ENCODE measurements at places on chromosomes 1 and 21.

DNA sequence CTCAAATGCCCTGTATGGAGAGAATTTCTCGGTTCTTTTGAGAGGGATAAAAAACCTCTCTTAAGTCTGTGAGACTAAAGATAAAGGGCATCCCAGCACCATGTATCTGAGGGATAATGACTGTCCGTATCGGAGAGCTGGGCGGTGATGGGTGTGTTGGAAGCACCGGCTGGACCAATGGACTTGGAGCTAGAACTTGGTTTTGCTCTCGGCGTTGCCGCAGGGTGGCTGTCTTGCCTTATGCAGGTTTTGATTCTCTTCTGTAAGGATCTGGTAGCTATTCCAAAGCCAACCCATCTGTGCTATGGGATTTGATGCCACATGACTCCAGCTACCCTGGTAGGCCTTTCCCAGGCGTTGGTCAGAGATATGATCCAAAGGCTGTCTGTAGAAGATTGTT lies 348.8 kb downstream of the KIF26B start:
- no peak for DNase-seq

- peak; percentile 87 for DNase-seq
These were observed 22.4 kb upstream of the SYNC start for GRCh38 chr1:32724678-32725614.

- no peak for DNase-seq
These were observed 6.0 kb upstream of the AGO1 start for GRCh38 chr1:35876988-35877387.

DNA sequence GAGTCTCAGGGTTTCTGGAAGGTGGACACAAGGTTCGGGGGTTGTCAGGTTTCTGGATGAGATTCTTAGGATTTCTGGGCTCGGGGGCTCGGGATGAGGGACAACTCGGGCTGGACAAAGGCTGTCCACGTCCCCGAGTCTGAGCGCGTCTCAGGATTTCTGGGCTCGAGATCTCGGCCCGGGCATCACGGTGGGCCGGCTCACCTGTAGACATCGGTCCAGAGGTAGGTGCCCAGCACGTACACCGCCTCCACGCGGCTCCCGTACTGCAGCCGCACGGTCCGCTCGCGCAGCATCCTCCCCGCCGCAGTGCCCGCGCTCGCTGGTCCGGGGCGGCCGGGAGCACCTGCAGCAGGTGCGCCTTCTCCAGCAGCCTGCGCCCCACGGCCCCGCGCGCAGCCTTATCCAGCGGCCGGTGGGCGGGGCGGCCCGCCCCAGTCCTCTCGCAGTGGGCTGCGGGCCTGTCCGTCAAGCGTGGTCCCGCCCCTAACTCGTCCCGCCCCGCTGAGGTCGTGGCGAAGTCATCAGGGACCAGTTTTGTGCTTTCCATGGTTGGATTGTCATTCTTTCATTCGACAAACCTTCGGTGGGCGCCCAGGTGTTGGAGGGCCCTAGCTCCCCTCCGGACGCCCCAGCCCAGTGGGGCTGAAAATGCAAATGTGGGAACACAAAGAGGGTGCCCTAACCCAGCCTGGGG lies at the start of gene PADI2:
Gene PADI2 (minus strand): TSS at position 376 of the 697 bp plus-strand sequence. CDS start 80 bp downstream, at position 296.
- DNase-seq, result no peak

DNA sequence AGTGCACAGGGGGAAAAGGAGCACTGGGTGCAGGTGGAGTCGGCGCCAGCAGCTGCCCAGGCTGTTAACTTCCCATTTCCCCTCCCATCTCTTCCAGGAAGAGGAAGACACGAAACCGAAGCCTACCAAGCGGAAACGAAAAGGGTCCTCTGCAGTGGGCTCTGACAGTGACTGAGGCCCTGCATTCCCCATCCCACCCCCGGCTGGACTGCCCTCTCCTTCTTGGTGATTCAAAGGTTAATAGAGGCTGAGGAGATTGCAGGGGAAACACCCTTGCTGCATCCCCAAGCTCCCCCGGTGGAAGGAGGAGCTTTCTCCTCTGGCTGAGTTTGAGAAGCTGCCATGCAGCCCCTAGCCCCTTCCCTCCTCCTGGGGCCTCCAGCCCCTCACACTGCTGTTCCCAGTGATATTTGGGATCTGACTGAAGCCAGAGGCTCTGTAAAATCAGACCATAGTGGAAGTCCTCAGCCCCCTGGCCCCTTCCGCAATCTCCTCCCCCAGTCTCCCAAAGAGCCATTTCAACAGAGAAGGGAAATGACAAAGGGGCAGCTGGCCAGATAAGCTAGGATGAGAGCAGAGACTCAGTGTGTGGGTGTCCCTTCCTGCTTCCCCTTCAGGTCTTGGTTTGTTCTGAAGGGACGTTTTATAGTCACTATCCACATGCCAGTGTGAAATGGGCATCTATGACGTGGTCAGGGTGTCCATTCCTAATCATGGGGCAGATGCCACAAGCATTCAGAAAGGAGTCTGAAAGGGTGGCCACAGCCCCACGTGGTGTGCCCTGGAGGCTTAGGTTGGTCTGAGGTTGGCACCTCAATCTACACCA lies 1.9 kb upstream of the SLC27A3 start:
- DNase-seq, result no peak

- no peak for DNase-seq
These were observed 152.4 kb downstream of the KCTD3 start for GRCh38 chr1:215719552-215719951.

GRCh38 chr1:184878002-184878401 lies 96.3 kb downstream of the NIBAN1 start:
- no peak for DNase-seq
